T-helper 1 cell (primary cell): ENCODE measurements at places on chromosomes 3 and 15.

- no peak for DNase-seq
These were observed 4.0 kb upstream of the LMCD1 start for GRCh38 chr3:8497582-8497981.

DNA sequence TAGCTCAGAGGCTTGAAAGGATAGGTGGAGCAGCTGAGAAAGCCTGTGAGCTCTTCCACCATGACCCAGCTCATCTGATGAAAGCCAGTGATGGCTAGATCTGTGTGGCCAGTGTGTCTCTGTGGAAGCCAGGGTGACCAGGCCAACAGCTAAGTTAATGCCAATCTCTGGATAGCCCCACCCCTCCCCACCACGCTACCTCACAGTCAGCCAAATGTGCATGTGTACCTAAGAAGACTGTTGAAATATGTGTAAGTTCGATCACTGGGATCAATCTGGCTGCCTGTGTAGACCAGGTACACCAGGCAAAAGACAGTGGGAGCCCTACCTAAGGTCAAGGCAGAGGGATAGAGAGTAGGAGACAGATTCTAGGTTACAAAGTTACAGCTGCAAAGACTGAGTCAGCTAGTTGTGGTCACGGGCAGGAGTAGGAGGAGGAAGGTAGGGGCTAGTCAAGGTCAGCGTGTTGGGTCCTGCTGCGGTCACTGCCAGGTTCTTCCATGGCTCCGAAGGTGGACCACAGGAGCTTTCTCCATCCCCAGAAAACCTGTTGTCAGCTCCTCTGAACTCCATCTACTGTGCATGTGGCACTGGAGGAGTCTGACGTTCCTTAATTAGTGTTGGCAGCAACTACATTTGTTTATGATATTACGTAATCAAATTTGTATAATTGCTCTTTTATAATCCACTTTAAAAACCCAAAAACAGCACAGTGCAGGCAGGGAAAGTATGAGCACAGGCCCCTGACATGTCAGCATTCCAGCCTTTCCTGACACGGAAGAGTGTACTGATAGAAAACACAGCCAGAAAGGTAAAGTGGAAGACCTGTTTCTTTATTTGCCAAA lies 318.0 kb downstream of the CLSTN2 start:
- no peak for DNase-seq

DNA sequence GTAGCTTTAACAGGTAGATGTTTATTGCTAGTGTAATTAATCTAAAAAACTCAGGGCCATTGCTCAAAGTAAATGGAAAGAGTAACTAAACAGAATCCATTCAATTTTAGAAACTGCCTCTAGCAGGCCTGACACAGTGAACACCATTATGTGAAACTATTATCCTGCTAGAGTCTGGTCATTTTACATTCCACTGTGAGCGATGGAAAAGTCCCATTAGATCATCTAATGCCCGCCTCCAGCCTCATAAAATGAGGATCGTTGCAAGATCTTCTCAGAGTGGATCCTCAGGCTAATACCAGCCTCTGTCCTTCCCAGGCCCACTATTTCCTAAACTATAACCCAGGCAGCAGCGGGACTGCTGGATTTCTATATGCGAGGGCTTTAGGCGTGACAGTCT lies 107.7 kb downstream of the WDR76 start:
- no peak for DNase-seq

DNA sequence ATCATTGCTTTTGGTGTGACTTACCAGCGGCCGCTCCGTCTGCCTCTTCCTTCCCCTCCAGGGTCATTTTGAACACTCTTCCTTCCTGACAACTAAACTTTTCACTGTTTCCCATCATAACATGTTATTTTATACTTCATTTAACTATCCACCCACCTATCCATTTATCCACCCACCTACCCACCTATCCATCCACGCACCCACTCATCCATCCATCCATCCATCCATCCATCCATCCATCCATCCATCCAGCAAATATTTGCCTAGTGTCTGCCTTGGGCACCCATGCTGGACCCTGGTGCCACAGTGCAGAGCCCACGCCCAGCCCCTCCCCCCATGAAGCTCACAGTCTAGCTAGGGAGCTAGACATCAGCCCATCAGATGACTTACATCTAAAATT lies 254.9 kb downstream of the TLE3 start:
- DNase-seq = no peak

DNA sequence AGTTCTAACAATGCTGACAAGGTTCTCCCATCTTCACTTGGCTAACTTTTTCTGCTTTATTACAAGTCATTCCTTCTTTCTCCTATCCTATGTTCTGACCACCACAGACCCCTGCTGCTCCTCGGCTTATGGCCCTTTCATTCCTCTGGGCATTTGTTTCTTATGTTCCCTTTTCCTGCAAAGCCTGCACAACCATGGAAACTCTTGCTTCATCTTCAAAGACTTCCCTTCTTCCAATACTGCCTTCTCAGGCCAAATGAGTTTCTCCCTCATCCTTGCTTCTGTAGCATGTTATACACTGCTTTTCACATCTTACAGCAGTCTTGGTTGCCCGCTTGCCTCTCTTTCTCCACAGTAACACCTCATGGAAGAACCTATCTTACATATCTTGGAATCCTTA lies 17.9 kb upstream of the ATOSA start:
- DNase-seq = no peak

DNA sequence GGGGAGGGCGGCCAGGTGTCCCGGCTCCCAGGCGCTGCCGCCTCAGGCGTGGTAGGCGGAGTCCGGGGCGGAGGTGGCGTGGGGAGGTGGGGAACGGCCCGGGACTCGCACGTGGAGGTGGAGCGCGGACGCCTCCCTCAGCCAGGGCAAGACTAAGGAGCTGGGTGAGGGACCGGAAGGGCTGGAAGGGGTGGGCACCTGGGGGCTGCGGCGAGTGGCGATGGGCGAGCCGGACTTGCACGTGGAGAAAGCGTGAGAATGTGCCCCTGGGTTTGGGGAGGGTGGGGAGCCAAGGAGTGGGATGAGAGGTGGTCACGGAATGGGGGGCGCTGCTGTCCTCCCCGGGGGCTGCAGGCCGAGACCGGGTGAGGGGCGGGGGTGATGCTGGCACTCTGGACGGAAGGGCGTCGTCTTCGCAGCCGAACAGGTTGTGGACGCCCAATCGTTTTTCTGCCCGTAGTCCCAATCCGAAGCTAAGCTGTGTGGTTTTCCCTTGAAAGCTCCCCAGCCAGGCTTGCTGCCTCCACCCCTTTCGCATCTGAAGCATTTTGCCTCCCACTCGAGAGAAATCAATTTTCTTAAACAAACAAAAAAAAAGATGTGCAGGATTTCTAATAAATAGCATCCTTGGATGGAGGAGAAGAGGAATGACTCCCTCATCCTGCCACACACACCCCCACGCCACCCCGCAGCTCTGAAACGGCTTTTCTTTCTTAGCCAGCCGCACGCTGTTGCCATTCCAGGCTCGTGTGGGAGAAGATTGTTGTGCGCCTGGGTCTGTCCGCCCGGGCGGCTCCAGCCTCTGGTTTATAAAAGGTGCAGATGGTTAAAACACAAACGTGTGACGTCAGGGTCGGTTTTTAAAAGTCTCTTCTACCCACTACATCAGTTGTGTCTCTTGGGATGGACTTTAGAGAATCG lies 62.5 kb upstream of the ANKRD28 start:
- DNase-seq = no peak

DNA sequence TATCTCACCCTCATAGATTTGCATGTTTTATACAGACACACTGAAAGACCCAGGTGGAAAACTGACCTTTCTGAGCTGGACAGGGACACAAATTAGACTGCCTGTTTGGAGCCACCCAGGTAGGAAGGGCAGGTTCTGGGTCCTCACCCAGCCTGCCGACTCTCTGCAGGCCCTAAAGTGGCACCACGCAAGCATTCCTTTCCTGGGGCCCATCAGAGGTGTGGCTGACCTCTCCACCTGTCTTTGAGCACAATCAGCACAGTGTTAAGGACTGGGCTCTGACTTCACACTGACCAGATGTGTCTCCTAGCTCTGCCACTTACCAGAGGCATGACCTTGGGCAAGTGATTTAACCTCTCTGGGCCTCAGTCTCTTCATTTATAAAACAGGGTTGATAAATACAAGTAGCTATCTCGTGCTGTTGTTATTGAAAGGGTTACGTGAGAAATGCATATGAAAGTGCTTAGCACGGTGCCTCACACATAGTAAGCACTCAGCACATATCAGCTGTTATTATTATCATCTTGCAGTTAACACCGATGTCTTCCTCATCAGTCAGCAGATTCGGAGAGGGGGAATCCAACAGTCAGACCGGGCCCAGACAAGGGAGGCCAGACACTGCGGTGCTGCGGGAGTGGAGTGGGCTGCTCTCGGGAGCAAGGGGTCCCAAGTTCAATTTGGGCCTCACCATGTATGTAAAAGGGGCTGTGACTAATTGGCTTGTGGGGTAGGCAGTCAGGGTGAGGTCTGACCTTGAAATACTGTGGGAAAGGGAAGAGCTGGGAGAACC lies 2.0 kb upstream of the TBC1D2B start:
- DNase-seq = no peak

- no peak for DNase-seq
These were observed 96.7 kb upstream of the TP63 start for GRCh38 chr3:189534531-189534930.

GRCh38 chr3:37765591-37766488 lies 95.8 kb upstream of the CTDSPL start:
- DNase-seq = no peak
